ENCODE measurements at places on chromosomes 2 and 18.

- no peak for DNase-seq
Measured at GRCh38 chr18:44541781-44542180, 138.9 kb upstream of the SETBP1 start.

- DNase-seq, result no peak
Measured at GRCh38 chr2:25971596-25971995, 10.7 kb downstream of the KIF3C start.

GRCh38 chr2:88639865-88640264 lies 12.6 kb upstream of the EIF2AK3 start:
- DNase-seq, result no peak

DNA sequence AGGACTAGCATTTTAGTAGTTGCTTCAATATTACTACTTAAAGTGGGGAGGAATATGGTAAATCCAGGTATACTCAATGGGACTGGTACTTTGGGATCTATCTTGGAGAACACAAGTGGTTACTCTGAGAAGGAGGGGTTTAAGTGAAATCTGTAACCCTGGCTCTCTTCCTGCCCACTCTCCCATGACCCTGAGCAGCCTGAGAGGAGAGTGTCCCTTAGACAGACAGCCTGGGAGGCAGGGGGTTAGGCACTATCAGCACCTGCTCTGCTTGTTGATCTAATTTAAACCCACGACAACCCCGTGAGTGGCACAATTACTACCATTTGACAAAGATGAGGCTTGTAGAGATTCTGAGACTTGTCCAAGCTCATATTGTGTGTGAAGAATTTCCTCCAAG lies 395.5 kb downstream of the ALK start:
- no peak for DNase-seq

DNA sequence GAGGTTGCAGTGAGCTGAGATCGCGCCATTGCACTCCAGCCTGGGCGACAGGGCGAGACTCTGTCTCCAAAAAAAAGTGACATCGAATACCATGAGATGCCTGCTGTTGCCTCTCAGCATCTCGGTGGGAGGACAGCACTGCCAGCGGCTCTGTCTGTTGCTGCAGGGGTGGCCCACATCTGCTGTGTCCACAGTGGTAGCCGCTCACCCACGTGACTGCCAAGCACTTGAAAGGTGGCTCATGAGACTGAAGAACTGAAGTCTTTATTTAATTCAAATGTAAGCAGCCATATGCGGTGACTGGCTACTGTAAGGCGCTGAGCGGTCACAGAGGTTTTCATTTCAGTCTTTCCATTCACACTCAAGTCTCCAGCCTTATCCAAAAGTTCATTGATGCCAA lies 25.8 kb downstream of the IMPA2 start:
- no peak for DNase-seq

All from germinal center (tissue), 1 donor.